ENCODE measurements at places on chromosomes 5 and 9. TPM values are rescaled to one million over a fixed set of nuclear protein-coding genes. Genes with fewer than 3 reads are reported as not detected.

Gene TXNDC8
- not detected for total RNA-seq

Gene GKAP1
- 1.9 TPM for total RNA-seq

Gene CCL27
- total RNA-seq, result not detected

Gene GCNT1
- total RNA-seq, result 1.7 TPM
